GM12892 (cell line): ENCODE measurements at places on chromosomes 13 and 19.

DNA sequence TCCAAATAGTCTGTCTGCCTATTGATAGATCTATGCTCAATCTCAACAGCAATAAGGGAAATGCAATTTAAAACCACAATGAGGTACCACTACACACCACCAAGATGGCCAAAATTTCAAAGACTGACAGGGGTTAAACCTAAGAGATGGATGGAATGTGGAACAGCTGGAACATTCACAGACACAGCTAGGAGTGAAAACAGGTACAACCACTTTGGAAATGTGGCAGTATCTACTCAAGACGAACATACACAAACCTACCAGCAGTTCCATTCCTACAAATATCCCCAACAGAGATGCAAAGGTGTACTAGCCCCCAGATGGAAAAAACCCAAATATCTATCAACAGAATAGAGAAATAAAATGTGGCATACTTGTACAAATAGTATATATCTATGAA lies 86.4 kb downstream of the TSC22D1 start:
- no peak for DNase-seq

DNA sequence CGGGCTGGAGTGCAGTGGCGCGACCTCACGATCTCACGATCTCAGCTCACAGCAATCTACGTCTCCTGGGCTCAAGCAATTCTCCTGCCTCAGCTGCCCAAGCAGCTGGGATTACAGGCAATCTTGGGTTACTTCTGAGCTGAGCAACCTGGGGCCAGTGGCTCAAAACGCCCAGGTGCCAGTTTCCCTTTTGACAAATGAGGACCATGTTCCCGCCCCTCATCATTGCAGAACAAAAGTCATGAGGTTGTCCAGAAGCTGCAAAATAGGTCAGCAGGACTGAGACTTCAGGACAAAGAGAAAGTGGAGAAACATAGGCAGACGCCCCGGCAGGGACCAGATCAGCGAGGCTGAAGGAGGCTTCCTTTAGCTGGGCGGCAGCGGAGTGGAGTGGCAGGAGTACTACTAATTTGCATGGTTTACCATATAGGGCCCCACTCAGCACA lies 3.3 kb upstream of the ADGRE5 start:
- DNase-seq = no peak

DNA sequence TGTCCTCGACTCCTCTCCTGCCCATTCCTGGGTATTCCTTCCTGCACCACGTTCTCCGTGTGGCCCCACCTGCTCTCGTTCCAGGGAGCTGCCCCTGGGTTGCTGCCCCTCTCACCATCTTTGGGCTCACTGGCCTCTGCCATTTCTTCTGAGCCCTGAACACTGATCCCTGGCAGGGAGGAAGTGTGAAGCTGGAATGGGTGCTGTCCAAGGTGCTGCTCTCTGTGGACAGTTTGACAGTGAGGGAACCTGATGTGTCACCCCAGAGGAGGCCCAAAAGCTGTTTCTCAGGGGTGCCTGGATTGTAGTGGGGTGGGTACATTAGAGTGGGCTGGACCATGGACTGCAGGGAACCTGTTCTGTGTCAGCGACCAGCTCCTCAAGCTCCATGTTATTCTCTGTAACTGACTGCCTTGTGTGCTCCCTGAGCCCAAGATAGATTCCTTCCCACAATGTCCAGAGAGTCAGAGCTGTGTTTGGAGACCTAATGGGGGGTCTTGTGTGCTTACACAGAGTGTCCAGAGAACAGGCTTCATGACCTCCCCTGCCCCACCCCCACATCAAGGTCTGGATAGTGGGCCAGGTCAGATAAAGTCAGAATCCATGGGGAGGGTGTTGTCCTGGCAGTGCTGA lies 7.2 kb upstream of the CEACAM8 start:
- DNase-seq = no peak

DNA sequence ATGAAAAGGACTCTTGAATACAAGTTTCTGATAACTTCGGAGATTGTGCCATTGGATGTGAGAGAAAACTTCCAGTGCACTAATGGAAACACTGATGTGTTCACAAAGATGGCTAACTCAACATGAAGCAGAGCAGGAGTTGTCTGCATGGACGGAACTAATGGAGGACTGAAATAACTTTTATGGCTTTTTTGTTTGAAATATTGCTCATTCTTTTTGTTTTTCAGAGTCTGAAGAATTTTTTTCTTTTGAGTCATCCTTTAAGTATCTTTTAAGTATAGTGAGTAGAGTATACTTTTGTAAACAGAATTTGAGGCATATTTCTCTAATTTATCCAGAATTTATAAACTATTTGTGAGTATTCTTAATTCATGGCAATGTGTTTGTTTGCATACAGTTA lies 25.7 kb downstream of the CRYL1 start:
- no peak for DNase-seq

DNA sequence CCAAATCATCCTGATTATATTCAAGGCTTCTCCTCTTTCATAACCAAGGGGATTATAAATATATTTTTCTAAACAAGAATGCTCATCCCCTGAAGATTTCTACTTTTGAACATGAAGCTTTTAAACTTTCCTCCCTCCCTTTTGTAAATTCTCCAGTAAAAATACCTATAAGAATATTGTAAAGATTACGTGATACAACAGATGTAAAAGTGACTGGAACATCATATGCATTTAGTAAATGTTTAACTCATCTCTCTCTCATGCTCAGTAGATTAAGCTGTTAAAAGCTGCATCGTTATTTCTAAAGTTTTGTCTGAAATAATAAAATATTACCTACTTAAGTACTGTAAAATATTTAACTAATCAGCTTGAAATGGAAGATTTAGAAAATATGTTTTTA lies 281.1 kb downstream of the SPRY2 start:
- DNase-seq = no peak

- no peak for DNase-seq
Measured at GRCh38 chr13:111037927-111038326, 77.2 kb upstream of the ARHGEF7 start.

DNA sequence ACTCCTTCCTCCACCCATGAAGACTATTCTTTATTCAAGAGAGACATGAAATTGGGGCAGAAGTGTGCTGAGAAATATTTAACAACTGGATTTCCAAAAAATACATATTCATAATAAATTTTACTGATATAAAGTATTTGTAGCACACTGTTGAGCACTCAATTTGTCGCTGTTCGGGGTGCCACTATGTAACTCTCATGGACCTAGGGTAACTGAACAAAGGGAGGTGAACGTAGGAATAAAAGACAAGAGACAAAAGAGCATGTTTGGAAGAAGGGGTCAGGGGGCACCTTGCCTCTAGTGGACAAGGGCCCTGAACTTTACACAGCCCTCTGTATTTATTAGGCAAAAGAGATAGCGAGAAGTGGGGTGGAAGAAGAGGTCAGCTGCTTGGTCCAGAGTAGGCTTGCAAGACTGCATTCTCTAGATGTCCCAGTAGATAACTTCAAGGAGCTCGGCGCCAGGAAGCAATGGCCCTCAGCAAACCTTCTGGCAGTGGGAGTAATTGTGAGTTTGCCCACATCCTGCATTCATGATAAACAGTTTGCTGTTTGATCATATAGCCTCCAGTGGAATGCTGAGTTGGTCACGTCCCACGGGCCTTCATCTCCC lies 4.5 kb upstream of the ZNF175 start:
- DNase-seq = no peak

- no peak for DNase-seq
Measured at GRCh38 chr19:45110851-45111266, 17.9 kb downstream of the PPP1R37 start.

GRCh38 chr13:71513411-71514033 lies 353.5 kb downstream of the DACH1 start:
- DNase-seq = no peak

DNA sequence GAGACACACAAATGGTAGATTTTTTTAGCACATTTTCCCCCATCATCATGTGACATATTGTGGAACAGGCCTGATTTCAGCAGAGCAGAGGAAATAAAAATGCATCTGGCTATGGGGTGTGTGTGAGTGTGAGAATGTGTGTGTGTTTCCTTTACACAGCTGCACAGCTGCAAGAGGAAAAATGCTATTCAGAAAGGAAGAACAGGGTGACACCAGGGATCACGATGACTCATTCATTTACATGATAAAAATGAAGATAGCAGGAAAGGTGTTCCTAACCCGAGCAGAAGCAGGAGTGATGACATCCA lies 469.5 kb upstream of the TSHZ3 start:
- no peak for DNase-seq

DNA sequence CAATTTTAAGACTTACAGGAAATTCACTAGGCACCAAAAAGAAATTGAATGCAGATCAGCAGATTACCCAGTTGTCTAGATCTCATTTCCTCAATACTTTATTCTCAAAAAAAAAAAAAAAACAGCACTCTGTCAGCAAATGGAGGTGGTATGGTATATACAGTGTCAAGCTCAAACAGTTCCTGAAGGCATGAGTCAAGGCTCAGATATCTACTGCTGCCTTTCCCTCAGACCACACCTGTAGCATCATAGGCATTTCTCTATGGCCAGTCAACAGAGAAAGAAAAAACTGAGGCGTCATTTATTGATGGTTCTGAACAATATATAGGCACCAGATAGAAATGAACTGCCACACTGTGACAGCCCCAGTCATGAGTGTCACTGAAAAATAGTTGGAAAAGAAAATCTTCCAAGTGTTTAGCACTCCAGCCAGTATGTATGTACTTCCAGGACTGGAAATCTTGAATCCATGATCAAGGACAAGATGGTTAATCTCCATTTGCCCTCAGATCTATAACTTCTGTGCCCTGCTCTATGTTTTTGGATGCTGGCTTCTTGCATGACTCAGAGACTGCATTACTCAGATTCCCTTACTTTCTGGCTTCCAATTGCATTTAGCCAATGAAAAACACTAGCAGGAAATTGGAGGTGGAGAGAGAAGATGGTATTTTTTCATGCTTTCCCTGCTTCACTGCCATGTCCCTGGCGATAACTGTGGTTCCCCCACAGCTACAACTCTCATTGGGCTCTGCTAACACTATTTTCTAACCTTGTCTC lies 8.4 kb upstream of the COG3 start:
- DNase-seq = no peak

DNA sequence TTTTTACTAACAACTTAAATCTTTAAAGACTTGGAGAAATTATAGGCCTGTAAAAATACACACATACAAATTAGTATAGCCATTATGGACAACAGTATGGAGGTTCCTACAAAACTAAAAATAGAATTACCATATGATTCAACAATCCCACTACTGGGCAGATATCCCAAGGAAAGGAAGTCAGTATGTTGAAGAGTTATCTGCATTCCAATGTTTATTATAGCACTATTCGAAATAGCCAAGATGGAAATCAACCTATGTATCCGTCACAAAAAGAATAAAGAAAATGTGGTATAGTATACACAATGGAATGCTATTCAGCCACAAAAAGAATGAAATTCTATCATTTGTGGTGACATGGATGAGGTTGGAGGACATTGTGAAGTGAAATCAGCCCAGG lies 37.2 kb downstream of the SLITRK1 start:
- no peak for DNase-seq

- DNase-seq = no peak
Measured at GRCh38 chr13:41231786-41232185, 31.6 kb downstream of the MTRF1 start.
